Activated CD4-positive, alpha-beta memory T cell treated with anti-CD3 and anti-CD28 coated beads, Interleukin-2, amount 10 ng/mL, durations not matched to agents 7 days and 5 days (primary cell): ENCODE measurements at places on chromosomes 2 and 18. TPM values are rescaled to one million over a fixed set of nuclear protein-coding genes. Genes with fewer than 3 reads are reported as not detected.
A peak's percentile ranks its signal among the peaks of the same experiment; 100 is the strongest.

RIT2 gene
- total RNA-seq, result not detected

NPAS2 gene
- total RNA-seq, result 0.55 TPM

PAPOLG gene
- total RNA-seq, result 23.6 TPM

GPD2 gene
- 27.3 TPM for total RNA-seq

CNGA3 gene
- not detected for total RNA-seq

INPP5D gene
- 163 TPM for total RNA-seq

GALR1 gene
- not detected for total RNA-seq

HOXD12 gene
- total RNA-seq, result not detected

DNA sequence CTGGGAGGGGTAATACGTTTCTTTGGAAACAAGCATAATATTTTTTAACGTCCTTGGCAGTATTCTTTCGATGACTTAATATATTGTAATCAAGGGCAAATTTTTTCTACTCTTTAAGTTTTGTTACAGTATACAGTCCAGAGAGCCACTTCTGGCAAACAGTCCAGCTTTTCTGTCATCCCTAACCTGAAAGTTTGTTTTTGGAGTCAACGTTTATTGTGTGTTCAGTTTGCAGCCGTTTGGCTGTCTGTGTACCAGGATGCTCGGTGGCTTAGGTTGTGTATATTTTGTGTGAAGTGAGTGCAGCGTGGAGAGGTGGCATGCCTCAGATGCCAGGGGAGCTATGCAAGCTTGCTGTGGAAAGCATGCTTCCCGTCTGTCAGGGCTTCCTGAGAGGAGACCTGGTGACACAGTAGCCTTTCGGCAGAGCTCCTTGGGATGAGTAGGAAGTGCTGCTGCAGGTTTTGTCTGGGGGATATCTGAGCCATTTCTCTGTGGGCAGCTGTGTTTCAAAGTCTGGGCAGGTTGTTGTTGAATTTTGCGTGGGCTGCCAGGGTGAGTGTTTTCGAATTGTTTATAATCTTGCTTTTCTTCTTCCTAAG is 14.7 kb downstream of the MAP3K20 start:
- no peaks in the 10 kb centered on the region for H3K4me1 ChIP-seq
- H3K36me3 ChIP-seq, result peaks cover 5% of the 10 kb centered on the region
- H3K4me3 ChIP-seq, result no peak overlapping the region
- H3K27ac ChIP-seq, result no peak overlapping the region
- DNase-seq, result no peak

DNA sequence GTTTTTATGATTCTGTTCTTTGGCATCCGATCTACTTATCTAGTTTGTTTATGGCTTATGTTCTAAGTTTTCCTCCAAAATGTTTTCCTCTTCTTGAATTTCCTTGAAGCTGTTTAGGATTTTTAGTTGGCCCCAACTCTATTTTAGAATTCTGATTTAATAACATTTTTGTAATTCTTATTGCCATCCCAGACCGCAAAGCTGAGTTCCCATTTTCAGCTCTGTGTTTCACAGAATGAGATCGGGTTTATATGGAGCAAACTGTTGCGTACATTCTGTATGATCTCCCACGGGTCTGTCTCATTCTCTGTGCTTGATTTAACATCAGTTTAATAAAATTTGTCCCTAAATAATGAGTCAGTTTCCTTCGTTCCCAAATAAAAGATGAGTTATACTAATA is 59.3 kb downstream of the DPP4 start:
- H3K36me3 ChIP-seq, result peaks cover 91% of the 10 kb centered on the region
- peaks cover 70% of the 10 kb centered on the region for H3K4me1 ChIP-seq
- H3K27ac ChIP-seq, result peak overlapping the region; percentile 15
- no peak overlapping the region for H3K4me3 ChIP-seq

- H3K27ac ChIP-seq, result peak overlapping the region; percentile 78
- peaks cover 41% of the 10 kb centered on the region for H3K4me1 ChIP-seq
- peak; percentile 24 for DNase-seq
- H3K36me3 ChIP-seq, result peaks cover 34% of the 10 kb centered on the region
- no peaks in the 10 kb centered on the region for H3K27me3 ChIP-seq
Measured at GRCh38 chr2:32358111-32358482, 1.3 kb downstream of the BIRC6 start.

DNA sequence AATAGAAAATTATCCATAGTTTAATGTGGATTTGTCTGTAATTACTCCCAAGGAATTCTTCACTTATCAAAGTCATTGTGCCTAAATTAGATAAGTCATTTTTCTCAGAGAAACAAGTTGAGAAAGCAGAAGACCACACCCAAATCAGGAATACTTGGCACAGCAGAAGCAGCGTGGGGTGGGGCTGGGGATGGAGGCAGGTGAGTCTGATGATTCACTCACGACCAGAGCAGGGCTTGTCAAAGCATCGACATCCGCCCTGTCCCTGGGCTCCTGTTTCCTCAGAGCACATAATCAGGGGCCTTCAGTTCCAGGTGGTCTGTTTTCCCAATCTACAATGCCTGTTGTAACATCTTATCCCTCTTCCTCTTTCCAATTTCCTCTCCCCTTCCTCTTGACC is 31.5 kb upstream of the COLEC12 start:
- H3K36me3 ChIP-seq, result no peaks in the 10 kb centered on the region
- DNase-seq, result no peak
- H3K4me1 ChIP-seq, result no peaks in the 10 kb centered on the region
- H3K27me3 ChIP-seq, result no peaks in the 10 kb centered on the region
- H3K27ac ChIP-seq, result no peak overlapping the region
- no peak overlapping the region for H3K4me3 ChIP-seq

DNA sequence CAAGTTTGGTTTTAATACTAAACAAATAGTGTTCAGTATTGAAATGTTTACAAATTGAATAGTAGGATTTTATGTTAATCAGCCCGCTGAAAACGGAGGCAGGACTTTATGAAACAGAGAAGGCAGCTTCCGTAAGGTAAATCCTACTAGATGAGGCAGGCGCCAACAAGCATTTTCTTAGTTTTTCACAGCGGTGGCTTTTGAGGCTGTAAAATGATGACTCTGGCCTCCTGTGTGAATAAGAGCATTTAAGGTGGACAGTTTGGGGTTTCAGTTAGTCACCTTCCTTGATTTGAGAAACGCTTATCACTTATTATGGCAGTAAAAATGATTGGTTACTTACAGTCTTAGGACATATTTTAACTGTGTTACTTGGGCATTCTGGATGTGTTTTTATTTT is 212.9 kb downstream of the PTGR3 start:
- peaks cover 13% of the 10 kb centered on the region for H3K36me3 ChIP-seq
- DNase-seq, result no peak
- H3K4me3 ChIP-seq, result no peak overlapping the region
- H3K27me3 ChIP-seq, result no peaks in the 10 kb centered on the region
- peak overlapping the region; percentile 23 for H3K27ac ChIP-seq

DNA sequence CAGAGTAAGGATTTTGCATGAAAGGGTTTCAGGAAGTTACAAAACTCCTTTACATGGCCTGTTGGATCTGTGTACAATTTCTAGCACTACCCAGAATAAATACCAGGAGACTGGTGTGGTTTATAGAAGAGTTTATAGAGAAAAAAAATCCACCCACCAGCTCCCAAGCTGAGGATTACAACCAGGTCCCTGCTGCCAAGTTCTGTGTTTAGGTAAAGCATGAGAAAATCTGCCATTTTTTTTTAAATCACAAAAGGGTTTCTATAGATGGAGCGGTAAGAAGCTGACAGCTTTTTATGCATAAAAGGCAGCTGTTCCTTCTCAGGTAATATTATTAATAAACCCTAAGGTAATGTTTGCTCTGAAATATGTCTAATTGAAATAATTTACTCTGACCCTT is 545.4 kb upstream of the ZEB2 start:
- no peaks in the 10 kb centered on the region for H3K4me1 ChIP-seq
- H3K36me3 ChIP-seq, result no peaks in the 10 kb centered on the region
- no peak overlapping the region for H3K27ac ChIP-seq
- no peaks in the 10 kb centered on the region for H3K27me3 ChIP-seq
- no peak overlapping the region for H3K4me3 ChIP-seq
- DNase-seq, result no peak

DNA sequence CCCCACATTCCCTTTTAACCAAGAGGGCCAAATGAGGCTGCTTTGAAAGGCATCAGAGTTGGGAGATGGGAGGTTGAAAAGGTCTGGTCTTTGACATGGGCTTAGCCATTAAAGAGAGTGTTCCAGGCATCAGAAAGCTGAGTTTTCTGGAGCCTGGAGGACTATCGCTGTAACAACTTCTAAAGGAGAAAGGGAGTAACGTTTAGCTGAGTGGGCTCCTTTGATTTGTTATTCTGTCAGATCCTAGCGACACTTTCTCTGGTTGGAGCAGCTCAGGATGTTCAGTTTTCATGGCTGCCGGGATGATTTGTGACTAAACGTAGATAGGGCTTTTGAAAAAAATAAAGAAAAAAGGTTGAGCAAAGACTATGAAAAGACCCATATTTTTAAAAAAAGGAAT is 346.6 kb downstream of the THSD7B start:
- no peaks in the 10 kb centered on the region for H3K36me3 ChIP-seq
- DNase-seq, result no peak
- H3K4me3 ChIP-seq, result no peak overlapping the region
- H3K4me1 ChIP-seq, result no peaks in the 10 kb centered on the region

DNA sequence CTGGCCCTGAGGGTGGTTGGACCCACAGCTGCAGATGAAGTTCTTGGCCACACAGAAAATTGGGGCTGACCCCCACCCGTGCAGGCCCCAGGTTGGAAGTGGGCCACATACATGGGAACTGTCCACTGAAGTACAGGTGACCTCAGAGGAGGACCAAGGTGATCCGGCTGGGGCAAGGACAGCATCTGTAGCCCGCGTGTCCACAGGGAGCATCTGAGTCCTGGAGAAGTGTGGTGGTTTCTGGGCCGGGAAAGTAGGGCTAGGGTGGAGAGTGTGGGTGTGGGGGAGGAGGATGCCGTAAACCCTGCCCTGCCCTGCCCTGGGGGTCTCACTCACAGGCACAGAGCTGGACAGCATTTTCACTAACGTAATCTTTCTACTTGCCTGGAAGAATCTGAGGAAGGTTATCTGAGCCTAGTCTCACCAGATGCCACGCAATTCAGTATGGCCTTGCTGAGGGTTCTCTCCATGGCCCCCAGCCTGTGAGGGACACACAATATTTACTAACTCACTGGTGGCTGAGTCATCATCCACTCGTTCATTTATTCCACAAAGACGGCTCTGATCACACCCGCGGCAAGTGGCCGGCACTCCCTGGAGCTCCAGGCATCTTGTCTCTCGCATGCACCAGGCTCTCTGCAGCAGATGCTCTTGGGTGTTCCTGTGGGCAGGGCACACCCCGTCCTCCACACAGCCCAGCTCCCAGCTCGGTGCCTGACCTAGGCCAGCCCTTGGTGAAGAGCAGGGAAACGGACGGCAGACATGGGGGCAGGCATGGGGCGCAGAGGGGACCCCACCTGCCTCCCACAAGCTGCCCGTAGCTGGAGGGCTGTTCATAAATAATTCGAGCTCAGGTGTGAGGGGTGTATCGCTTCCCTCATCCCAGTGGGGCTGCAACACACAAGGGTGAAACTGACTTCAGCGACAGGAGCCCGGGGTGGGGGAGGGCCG is 51.2 kb downstream of the INHBB start:
- H3K27me3 ChIP-seq, result no peaks in the 10 kb centered on the region
- peak; percentile 7 for DNase-seq
- H3K27ac ChIP-seq, result no peak overlapping the region
